ENCODE measurements at places on chromosomes 16 and 17.

GRCh38 chr17:38724337-38724988 is 5.7 kb upstream of the CISD3 start:
- DNase-seq: no peak

- no peak for DNase-seq
These were observed 202.0 kb upstream of the CPHXL start for GRCh38 chr16:75928295-75928694.

GRCh38 chr17:60744355-60744966 is 66.8 kb downstream of the BCAS3 start:
- DNase-seq: no peak

- peak; percentile 90 for DNase-seq
These were observed 57.8 kb upstream of the TEX2 start for GRCh38 chr17:64320613-64321553.

DNA sequence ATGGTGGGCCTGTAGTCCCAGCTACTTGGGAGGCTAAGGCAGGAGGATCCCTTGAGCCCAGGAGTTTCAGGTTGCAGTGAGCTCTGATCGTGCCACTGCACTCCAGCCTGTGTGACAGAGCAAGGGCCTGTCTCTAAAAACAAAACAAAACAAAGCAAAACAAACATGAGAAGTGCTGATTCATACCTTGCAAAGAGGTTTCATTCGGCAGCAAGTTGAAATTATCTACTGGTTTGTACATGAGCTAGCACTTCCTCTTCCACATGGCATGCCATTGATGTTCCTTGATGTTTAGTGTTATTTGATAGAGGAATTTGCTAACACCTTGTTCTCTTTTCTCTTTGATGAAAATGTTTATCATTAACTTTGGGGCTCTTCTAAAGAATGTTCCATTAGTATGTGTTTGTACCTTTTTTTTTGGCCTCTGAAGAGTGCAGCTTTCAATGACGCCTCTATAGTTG is 50.6 kb downstream of the SPECC1 start:
- no peak for DNase-seq

DNA sequence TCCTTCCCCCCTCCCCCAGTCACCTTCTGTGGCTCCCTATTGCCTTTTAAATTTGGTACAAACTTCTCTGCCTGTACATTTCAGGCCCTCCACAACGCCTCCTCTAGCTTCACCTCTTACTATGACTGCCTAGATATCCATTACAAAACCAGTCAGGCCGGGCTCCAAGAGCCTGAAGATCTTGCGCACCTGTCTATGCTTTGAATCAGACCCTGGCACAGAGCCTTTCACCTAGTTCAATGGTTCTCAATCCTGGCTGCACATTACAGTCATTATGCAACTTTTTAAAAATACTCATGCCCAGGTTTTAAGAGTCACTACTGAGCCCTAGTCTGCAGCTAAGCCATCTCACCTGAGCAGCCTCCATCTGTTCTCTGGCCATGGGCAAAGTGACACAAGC is 1.6 kb upstream of the GAS7 start:
- DNase-seq: no peak

- DNase-seq: no peak
These were observed 3.9 kb downstream of the SPSB3 start for GRCh38 chr16:1778200-1779179.

DNA sequence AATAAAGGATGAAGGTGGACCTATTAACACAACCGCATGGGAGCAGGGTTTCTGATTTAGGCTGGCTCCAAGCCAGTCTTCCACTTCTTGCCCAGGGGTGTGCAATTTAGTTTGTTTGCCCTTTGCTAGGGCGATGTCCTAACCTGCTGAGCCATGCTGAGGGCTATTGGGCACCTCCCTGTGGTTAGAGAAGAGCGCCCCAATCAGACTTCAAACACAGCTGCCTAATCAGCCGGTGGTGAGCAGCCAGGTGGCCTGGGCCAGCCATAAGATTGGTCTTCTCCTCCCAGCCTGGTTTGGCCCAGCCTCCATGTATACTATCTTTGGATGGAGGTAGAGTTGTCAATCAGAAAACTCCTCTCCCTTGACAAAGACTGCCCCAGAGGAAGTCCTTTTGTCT is 15.7 kb downstream of the TMEM94 start:
- DNase-seq: no peak

- peak; percentile 68 for DNase-seq
These were observed 22.9 kb downstream of the SOCS1 start for GRCh38 chr16:11232852-11233726.

- DNase-seq: no peak
These were observed 256.9 kb downstream of the C16orf95 start for GRCh38 chr16:87060034-87060986.

DNA sequence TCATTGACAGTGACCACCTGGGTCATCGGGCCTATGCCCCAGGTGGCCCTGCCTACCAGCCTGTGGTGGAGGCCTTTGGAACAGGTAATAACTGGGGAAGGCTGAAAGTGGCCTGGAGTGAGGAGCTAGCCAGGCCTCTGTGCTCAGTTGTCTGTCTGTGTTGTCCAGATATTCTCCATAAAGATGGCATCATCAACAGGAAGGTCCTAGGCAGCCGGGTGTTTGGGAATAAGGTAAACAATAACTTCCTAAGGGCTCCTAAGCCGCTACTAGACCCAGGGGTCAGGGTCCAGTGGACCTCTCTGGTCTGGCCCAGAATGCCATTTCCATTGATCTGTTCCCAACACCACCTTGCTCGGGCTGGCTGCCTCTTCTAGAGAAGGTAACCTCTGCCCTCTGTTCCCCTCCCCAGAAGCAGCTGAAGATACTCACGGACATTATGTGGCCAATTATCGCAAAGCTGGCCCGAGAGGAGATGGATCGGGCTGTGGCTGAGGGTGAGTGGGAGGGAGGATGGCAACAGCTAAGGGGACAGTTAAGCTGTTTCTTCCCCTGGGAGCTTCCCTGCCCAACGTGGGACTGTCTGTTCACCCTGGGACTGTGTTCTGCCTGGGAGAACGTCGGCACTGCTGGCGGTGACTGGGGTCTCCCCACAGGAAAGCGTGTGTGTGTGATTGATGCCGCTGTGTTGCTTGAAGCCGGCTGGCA is 1.9 kb upstream of the MLX start:
- DNase-seq: no peak

DNA sequence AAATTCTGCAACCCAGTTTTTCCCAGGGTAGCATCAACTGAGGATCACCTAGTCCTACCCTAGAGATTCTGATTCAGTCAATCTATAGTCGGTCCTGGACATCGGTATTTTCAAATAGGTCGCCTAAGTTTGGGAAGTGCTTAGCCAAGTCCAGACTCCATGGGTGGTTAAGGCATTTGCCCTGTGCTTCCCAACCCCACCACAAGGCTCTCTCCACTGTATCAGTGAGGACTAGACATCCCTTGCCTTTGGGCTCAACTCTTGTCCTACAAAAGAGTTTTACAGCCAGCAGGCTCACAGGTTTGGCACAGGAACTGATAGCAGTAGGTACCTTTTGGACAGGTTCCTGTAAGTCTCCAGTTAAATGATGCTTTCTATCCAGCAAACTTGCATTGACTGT is 13.8 kb downstream of the HYDIN start:
- peak; percentile 14 for DNase-seq

DNA sequence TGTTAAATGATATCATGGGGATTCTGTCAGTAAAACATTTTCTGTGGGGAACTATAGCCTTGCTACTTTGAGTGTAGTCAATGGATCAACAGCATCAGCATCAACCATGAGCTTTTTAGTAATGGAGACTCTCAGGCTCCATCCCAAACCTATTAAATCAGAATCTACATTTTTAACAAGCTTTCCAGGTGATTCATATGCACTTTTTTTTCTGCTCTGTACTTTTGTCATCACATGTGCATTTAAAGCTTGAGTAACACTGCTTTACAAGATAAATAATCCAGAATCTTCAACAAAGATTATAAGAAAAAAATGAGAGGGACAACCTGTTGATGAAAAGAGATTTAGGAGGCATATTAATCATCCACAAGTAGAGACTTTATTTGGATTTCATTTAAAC is 23.5 kb downstream of the NUP93 start:
- no peak for DNase-seq

DNA sequence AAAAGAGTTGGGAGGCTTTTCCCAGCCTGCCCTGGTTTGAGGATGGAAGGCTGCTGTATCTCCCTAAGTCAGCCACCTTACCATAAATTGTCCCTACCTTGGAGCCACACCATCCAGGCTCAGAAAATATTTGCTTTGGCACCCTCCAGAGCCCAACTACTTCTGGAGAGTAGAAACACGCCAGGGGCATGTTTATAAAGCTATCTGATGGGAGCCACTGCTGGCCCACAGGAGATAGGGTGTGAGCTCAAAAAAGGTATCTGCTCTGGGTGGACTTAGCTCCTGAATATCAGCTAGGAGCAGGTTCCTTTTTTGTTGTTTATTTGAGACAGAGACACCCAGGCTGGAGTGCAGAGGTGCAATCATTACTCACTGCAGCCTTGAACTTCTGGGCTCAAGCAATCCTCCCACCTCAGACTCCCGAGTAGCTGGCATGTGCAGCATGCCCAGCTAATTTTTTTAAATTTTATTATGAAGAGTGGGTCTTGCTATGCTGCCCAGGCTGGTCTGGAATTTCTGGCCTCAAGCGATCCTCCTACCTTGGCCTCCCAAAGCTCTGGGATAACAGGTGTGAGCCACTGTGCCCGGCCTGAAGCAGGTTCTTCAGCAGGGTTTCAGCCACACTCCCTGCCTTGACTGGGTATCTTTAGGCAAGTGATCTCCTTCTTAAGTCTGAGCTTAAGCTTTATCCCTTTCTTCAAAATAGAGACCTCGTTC is 147.1 kb downstream of the SALL1 start:
- no peak for DNase-seq

DNA sequence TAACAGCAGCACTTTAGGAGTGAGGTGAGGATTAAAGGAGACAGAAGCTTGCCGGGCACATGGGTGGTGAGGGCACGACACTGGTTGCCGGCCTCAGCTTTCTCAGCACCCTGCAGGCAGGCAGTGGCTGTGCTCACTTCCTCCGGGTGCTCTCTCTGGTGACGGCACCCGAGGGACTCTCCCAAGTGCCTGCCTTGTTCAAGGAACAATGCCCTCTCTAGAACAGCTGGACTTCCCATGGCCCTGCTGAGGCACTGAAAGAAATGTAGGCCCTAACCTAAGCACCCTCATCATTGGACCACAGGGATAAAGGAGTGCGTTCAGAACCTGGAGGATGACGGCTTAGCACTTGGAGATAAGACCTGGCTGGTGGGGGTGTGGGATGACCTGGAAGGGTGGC is 72.7 kb downstream of the N4BP1 start:
- DNase-seq: no peak

- no peak for DNase-seq
These were observed 140.9 kb downstream of the MRTFB start for GRCh38 chr16:14211856-14212543.

DNA sequence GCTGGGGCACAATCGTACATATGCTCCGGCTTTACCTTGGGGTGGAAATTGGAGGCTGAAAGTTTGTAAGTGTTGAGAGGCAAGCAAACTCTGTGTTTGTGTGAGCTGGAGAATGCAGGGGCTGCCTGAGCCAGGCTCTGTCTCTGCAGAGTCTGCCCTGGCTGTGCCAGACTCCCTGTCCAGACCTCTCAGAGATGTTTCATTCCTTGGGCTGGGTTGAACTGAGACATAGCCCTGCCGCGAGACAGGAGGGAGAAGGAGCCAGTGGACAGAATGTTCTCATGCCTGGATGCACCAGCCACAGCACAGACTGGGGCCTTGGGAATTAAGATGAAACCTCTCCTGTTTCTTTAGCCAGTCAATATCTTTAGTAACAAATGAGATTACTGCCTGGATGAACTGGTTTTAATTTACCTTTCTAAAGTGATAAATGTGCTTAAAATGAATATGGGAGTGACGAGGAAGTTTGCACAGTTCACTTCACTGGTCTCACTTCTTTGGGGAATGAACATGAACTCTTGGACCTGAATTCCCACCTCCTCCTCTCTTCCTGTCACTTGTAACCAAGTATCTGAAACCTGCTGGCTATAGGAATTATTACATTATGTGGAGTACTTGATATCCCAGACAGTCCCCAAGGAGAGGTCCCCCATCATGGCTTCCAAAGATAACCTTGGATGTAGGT is 40.1 kb downstream of the YPEL2 start:
- DNase-seq: peak; percentile 22

DNA sequence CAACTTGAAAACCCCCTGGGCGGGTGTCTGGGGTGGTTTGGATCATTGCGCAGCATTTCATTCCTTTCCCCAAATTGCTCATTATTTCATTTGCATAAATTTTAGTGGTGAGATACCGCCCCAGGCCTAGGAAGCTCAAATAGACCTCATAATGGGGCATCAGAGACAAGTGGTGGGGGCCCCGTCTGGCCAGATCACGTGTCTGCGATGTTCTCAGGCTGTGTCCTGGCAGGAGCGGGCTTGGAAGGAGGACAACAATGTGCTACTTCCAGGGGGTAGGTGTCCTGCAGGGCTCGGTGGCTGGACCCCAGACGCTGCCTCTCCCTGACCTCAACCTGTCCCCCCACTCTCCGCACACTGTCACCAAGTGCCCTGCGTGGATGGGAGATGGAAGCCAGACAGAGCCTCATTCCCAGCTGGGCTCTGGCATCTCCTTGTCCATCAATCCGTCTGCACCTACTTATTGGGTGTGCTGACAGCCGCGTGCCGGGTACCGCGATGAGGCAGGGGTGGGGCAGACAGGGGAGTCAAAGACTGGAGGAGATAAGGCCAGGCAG is 116.9 kb downstream of the NTN1 start:
- peak; percentile 50 for DNase-seq

DNA sequence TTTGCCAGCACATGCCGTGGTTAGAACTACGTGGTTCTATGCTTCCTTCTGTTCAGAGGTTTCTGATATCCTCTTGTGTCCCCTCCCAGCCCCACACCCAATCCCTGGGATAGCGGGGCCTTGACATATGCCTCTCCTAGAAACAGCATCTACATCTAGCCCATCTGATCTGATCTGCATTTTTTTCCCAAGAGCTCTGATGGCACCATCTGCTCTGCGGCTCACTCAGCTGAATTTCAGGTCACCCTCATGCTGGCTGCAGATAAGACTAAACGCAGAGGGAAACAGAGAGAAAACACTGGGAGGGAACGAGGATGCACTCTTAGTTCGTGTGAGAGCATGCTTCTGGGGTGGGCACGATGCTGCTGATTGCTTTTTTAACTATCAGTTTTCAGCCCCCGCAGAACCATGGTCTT is 10.7 kb downstream of the WIPI1 start:
- DNase-seq: no peak

All from ELF-1 (cell line).